ENCODE measurements at places on chromosomes 1 and 21.
A peak's percentile ranks its signal among the peaks of the same experiment; 100 is the strongest.

- no peaks in the 10 kb centered on the region for H3K27me3 ChIP-seq
- no peak overlapping the region for H3K4me3 ChIP-seq
- H3K36me3 ChIP-seq, result no peaks in the 10 kb centered on the region
- H3K27ac ChIP-seq, result no peak overlapping the region
These were observed 13.3 kb downstream of the DLGAP3 start for GRCh38 chr1:34916104-34916503.

GRCh38 chr1:6603238-6603914, 707 bp upstream of the KLHL21 start:
- H3K27ac ChIP-seq, result peak overlapping the region; percentile 99
- no peak for DNase-seq
- H3K4me3 ChIP-seq, result peak overlapping the region; percentile 96
- H3K36me3 ChIP-seq, result no peaks in the 10 kb centered on the region
- no peaks in the 10 kb centered on the region for H3K27me3 ChIP-seq

DNA sequence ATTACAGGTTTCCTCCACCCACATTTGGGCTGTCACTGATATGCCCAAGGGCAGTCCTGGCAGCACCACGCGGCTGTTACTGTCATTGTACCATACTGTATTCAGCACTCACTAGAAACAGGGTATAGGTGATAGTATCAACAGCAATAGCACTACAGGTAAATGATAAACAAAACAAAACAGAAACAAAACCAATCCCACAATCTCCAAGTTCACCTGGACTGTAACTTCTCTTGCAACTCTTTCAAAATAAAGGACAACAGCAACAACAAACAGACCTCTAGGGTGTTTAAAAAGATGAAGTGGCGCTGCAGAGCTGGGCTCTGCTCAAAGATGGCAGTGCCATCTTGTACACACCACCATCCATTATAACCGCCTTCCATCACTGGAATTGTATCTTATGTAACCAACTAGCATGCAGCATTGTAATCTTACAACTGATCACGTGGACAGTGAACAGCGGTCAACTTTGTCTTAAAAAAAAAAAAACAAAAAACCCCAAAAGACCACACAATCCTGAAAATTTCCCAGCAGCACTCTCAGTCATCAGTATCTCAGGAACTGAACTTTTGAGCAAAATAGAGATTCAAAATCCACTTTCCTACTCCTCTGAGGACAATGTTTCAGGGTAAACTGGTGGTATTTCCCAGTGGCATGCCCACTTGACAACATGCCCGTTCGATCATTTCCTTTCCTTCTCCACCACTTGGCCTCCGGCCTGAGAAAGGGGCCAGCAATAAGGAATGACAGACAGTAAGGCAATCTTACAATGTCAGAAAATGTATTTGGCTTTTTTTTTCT, 3.8 kb downstream of the IRF2BP2 start:
- peak overlapping the region; percentile 100 for H3K27ac ChIP-seq
- DNase-seq, result no peak
- H3K27me3 ChIP-seq, result no peaks in the 10 kb centered on the region
- peak overlapping the region; percentile 76 for H3K4me3 ChIP-seq

GRCh38 chr1:63675420-63675931, 82.3 kb downstream of the PGM1 start:
- no peak for DNase-seq
- peak overlapping the region; percentile 7 for H3K27ac ChIP-seq
- H3K36me3 ChIP-seq, result no peaks in the 10 kb centered on the region
- no peaks in the 10 kb centered on the region for H3K27me3 ChIP-seq
- peaks cover 7% of the 10 kb centered on the region for H3K4me1 ChIP-seq
- no peak overlapping the region for H3K4me3 ChIP-seq

GRCh38 chr1:235503403-235504121, 690 bp downstream of the B3GALNT2 start:
- no peaks in the 10 kb centered on the region for H3K4me1 ChIP-seq
- peak overlapping the region; percentile 79 for H3K4me3 ChIP-seq
- peak; percentile 72 for DNase-seq
- no peaks in the 10 kb centered on the region for H3K36me3 ChIP-seq
- peak overlapping the region; percentile 96 for H3K27ac ChIP-seq
- no peaks in the 10 kb centered on the region for H3K27me3 ChIP-seq

DNA sequence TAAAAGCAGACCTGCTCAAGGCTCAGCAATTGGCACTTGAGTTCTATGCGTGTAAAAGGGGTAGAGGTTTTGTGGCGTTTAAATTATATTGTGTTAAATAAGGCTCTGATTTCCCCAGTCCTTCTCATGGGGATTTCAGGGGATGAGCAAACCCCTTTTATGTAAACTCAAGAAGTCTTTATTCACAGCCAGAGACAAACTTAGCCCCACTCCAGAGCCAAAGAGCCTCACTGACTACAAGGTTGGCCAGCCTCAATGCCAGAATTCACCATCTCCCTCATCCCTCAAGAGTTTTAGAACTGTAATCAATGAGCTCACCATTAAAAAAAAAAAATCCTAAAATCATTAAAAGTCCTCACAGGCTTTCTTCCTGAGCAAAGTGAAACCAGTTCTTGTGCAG, 107.8 kb downstream of the SLC30A10 start:
- no peak overlapping the region for H3K27ac ChIP-seq
- no peak overlapping the region for H3K4me3 ChIP-seq
- H3K36me3 ChIP-seq, result no peaks in the 10 kb centered on the region
